ENCODE measurements at places on chromosomes 13 and 19. TPM values are rescaled to one million over a fixed set of nuclear protein-coding genes. Genes with fewer than 3 reads are reported as not detected.
A peak's percentile ranks its signal among the peaks of the same experiment; 100 is the strongest.

GRCh38 chr13:33351319-33351718, 65.8 kb upstream of the STARD13 start:
- H3K4me1 ChIP-seq = peaks cover 68% of the 10 kb centered on the region
- DNase-seq = no peak
- no peaks in the 10 kb centered on the region for H3K27me3 ChIP-seq
- no peaks in the 10 kb centered on the region for H3K36me3 ChIP-seq
- no peak overlapping the region for H3K27ac ChIP-seq
- H3K4me3 ChIP-seq = no peak overlapping the region

DNA sequence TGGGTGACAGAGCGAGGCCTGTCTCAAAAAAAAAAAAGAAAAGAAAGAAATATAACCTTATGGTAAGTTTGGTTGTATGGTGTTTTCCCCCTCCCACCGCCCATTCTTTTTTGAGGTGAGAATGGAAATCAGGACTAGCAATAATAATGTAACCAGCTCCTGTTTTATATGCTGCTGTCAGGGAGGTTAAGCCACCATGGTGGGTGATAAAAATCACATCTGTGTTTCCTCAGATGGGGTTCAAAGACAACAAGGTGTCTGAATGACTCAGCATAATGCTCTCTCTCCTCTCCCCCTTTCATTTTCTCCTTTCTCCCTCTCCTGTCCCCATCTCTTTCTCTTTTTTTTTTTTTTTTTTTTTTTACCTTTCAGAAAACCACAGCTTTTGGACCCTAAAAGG, 28.3 kb upstream of the GARRE1 start:
- no peaks in the 10 kb centered on the region for H3K27me3 ChIP-seq
- no peak for DNase-seq
- H3K4me3 ChIP-seq = no peak overlapping the region

DNA sequence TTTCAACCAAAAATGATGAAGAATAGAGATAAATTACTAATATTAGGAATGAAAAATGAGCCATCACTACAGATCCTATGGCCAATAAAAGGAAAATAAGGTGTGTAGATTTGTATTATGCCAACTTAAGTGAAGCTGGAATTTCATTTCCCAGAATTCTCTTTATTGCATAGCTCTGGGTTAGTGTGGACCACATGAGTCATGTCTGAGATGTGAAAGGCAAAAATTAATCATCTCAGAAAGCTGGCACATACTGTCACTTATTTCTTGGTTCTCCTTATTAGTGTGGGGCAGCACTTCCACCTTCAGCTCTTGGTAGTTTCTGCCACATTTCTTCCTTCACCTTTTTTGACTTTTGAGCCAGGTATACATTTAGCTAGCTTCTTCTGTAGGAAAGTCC, 82.6 kb downstream of the KATNAL1 start:
- no peaks in the 10 kb centered on the region for H3K4me1 ChIP-seq
- H3K27me3 ChIP-seq = no peaks in the 10 kb centered on the region
- H3K36me3 ChIP-seq = peaks cover 25% of the 10 kb centered on the region
- no peak overlapping the region for H3K4me3 ChIP-seq
- DNase-seq = no peak

DNA sequence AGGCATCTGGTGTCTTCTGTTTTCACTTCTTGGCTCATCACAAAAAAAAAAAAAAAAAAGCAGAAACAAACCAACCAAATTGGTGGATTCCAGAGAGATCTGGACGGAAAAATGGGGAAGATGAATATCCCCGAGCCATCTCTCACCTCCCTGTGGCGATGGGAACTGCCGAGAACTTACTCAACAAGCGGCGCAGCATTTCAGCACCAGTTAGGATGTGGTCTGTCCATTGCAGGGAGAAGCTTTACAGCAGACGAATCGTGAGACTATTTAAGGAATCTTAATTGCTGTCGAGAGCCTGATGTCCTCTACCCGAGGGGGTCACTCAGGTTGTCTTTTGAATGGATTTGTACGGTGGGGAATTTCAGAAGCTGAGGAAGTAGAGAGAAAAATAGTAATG, 17.3 kb upstream of the KDM4B start:
- H3K4me1 ChIP-seq = no peaks in the 10 kb centered on the region
- no peaks in the 10 kb centered on the region for H3K36me3 ChIP-seq
- H3K27ac ChIP-seq = no peak overlapping the region
- H3K27me3 ChIP-seq = no peaks in the 10 kb centered on the region
- DNase-seq = no peak
- no peak overlapping the region for H3K4me3 ChIP-seq

DNA sequence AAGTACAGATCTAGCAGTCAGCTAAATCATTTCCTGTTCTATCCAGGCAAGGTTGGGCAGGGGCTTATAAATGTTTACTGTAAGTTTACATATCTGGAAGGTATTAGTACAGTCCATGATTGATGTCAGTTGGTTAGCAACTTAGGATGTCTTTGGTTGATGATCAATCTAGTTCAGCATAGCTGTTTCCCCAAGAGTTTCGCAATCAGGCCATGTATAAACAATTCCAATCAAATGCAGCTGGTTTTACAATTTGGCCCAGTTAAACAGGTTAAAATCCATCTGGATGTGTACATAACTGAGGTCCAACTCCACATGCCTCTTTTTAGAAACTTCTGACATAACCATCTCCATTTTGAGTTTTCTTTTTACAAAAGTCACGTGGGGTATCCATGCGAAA, 6.9 kb downstream of the ZNF221 start:
- H3K27me3 ChIP-seq = no peaks in the 10 kb centered on the region
- no peak overlapping the region for H3K4me3 ChIP-seq
- no peak for DNase-seq
- H3K27ac ChIP-seq = no peak overlapping the region
- no peaks in the 10 kb centered on the region for H3K36me3 ChIP-seq
- no peaks in the 10 kb centered on the region for H3K4me1 ChIP-seq

- no peak overlapping the region for H3K4me3 ChIP-seq
- DNase-seq = no peak
- peaks cover 9% of the 10 kb centered on the region for H3K36me3 ChIP-seq
- H3K27me3 ChIP-seq = peaks cover 6% of the 10 kb centered on the region
- H3K27ac ChIP-seq = no peak overlapping the region
- H3K4me1 ChIP-seq = peaks cover 5% of the 10 kb centered on the region
Observed at GRCh38 chr19:15173746-15174404, 26.9 kb downstream of the NOTCH3 start.

DNA sequence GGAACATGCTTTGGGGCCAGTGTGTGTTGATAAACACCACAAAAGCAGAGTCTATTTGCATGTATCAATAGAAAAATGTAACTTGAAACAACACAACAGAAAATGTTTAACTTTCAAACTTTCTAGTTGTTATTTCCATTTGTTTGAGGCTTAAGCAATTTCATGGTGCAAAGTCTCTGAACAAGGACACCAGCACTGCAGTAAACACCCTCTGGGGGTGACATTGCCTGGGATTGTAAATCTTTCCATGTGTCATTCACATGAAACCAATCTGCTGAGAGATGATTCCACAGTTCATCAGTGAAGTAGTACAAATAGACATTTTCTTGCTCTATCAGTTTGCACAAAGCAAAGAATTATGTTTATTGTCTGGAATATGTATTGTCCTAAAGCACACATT, 124.5 kb downstream of the ITGBL1 start:
- no peaks in the 10 kb centered on the region for H3K4me1 ChIP-seq
- H3K36me3 ChIP-seq = no peaks in the 10 kb centered on the region
- H3K4me3 ChIP-seq = no peak overlapping the region
- DNase-seq = no peak
- no peaks in the 10 kb centered on the region for H3K27me3 ChIP-seq

DNA sequence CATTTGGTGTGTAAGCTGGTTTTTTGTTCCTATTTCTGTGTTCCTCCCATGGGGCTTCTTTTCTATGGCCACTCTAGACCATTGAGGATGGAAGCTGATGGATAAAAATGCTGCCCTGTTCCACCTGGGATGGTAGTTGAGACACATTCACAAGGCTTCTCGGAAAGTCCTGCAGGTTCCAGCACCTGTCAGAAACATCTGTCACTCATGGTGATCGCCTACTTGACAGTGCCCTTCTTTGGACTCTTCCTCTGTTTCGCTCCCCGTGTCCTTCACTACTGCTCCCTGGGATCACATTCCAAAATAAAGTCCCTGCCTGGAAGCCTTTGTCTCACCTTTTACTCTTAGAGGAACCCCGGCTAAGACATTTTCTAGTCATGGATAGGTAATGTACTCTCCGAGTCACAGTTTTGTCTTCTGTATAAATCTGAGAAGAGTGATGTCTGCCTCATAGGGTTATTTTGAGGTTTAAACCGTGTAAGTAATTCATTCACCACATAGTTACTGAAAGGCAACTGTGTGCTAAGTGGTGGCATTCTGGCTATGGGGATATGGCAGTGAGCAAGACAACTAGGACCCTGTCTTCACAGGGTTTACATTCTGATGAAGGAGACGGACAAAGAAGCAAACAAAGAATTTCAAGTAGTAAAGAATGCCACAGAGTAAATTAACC, 21.0 kb downstream of the UBAC2 start:
- no peak overlapping the region for H3K27ac ChIP-seq
- peaks cover 64% of the 10 kb centered on the region for H3K4me1 ChIP-seq
- H3K36me3 ChIP-seq = no peaks in the 10 kb centered on the region
- H3K27me3 ChIP-seq = no peaks in the 10 kb centered on the region

DNA sequence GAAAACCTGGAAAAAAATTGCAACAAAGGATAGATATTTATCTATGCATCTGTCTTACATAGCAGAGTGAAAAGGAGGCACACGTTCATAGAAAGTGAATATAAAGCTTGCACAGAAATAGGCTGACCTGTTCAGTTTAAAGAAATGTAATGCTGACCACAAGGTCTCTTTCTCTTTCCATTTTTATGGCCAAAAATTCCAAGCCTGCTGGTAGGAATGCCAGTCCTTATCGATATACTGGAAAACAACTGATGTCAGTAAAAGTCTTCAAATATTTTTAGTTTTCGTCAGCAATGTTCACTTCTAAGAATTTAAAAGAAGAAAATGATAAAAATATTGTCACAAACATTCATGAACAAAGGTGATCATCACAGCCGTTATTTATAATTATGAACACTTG, 59.0 kb upstream of the MCF2L start:
- no peaks in the 10 kb centered on the region for H3K36me3 ChIP-seq
- H3K4me3 ChIP-seq = no peak overlapping the region
- H3K27ac ChIP-seq = no peak overlapping the region
- no peak for DNase-seq
- no peaks in the 10 kb centered on the region for H3K4me1 ChIP-seq

DNA sequence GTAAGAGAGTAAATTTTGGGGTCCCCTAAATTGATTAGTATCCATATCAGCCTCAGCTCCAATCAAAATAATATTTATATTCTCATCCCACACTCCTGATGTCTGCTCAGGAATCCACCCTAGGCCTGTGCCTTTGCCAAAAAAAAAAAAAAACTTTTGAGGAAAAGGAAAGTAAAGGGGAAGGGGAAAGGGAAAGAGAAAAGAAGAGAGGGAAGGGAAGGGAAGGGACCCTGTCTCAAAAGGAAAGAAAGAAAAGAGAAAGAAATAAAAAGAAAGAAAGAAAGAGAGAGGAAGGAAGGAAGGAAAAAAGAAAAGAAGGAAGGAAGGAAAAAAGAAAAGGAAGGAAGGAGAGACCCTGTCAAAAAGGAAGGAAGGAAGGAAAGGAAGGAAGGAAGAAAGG, 91.8 kb upstream of the CACNA1A start:
- no peak for DNase-seq
- no peaks in the 10 kb centered on the region for H3K4me1 ChIP-seq
- no peak overlapping the region for H3K4me3 ChIP-seq
- H3K27ac ChIP-seq = no peak overlapping the region

- H3K27ac ChIP-seq = peak overlapping the region; percentile 82
- peak; percentile 89 for DNase-seq
- no peaks in the 10 kb centered on the region for H3K36me3 ChIP-seq
- peaks cover 66% of the 10 kb centered on the region for H3K4me1 ChIP-seq
- H3K4me3 ChIP-seq = peak overlapping the region; percentile 59
Observed at GRCh38 chr19:40605216-40605971, 4.2 kb downstream of the LTBP4 start.

DNA sequence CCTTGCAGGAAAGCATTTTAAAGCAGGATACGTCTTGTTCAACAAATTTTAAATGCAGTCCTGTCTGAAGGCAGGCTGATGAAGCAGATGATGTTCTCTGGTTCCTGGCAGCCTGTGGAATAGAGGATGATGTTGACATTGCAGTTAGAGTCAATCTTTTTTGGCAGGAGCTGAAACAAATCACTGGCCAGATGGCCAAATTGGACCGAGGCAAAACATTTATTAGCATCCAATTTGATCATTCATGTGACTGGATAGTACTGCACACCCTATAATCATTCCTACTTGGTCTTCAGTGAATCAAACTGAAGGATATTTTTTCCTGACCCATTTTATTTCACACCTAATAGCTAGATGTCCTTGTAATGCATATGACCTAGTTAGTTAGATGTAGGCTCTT, 172.2 kb upstream of the SLC10A2 start:
- no peak for DNase-seq
- H3K4me3 ChIP-seq = no peak overlapping the region
- H3K4me1 ChIP-seq = no peaks in the 10 kb centered on the region
- H3K27me3 ChIP-seq = no peaks in the 10 kb centered on the region

- peak overlapping the region; percentile 68 for H3K4me3 ChIP-seq
- peak; percentile 83 for DNase-seq
- peaks cover 19% of the 10 kb centered on the region for H3K36me3 ChIP-seq
- peak overlapping the region; percentile 4 for H3K27ac ChIP-seq
- peaks cover 97% of the 10 kb centered on the region for H3K4me1 ChIP-seq
- peaks cover 46% of the 10 kb centered on the region for H3K27me3 ChIP-seq
Observed at GRCh38 chr19:10289167-10289835, 451 bp upstream of the ICAM5 start.

GRCh38 chr13:99590519-99591011, 89.3 kb downstream of the TM9SF2 start:
- H3K27ac ChIP-seq = no peak overlapping the region
- peaks cover 10% of the 10 kb centered on the region for H3K4me1 ChIP-seq
- no peaks in the 10 kb centered on the region for H3K27me3 ChIP-seq

DNA sequence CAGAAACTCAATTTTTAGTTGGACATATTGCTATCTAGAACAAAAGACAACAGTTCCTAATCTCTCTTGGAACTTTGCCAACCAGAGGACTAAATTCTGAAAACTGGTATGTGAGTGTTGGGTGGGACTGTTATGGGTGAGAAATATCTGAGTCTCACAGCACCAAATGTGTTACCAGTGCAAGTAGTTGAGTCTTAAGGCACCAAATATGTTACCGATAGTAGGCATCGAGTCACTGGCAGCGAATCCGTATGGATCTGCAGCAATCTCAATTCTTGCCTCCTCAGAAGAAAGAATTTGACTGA, 575.2 kb downstream of the DACH1 start:
- no peaks in the 10 kb centered on the region for H3K27me3 ChIP-seq
- no peak overlapping the region for H3K4me3 ChIP-seq
- H3K4me1 ChIP-seq = no peaks in the 10 kb centered on the region
- no peak overlapping the region for H3K27ac ChIP-seq

GRCh38 chr13:43872181-43872580, 7.4 kb downstream of the CCDC122 start:
- no peaks in the 10 kb centered on the region for H3K27me3 ChIP-seq
- no peaks in the 10 kb centered on the region for H3K36me3 ChIP-seq
- no peak overlapping the region for H3K27ac ChIP-seq
- H3K4me1 ChIP-seq = peaks cover under 1% of the 10 kb centered on the region

- H3K27ac ChIP-seq = peak overlapping the region; percentile 78
- H3K27me3 ChIP-seq = no peaks in the 10 kb centered on the region
- peaks cover 7% of the 10 kb centered on the region for H3K36me3 ChIP-seq
- H3K4me3 ChIP-seq = peak overlapping the region; percentile 33
- peaks cover 91% of the 10 kb centered on the region for H3K4me1 ChIP-seq
Observed at GRCh38 chr19:16584248-16585093, 12.3 kb upstream of the SLC35E1 start.

The CYP2S1 gene
- total RNA-seq = 11.0 TPM

The NCR1 gene
- 2.4 TPM for total RNA-seq

The ZNF540 gene
- total RNA-seq = 4.6 TPM

The GSK3A gene
- 39.8 TPM for total RNA-seq

The PLEKHA4 gene
- 21.2 TPM for total RNA-seq

The IL12RB1 gene
- total RNA-seq = 14.6 TPM

The PRX gene
- 51.5 TPM for total RNA-seq

The LIPE gene
- total RNA-seq = 3.2 TPM

The GPR108 gene
- total RNA-seq = 87.0 TPM

The NCAN gene
- total RNA-seq = not detected

The MCEMP1 gene
- total RNA-seq = 184 TPM

The C19orf67 gene
- total RNA-seq = not detected

Measured in lower lobe of right lung (tissue), 2 donors.